ENCODE measurements at places on chromosomes 16 and 17.

GRCh38 chr16:24617502-24617901 lies 78.1 kb downstream of the RBBP6 start:
- no peak for DNase-seq

DNA sequence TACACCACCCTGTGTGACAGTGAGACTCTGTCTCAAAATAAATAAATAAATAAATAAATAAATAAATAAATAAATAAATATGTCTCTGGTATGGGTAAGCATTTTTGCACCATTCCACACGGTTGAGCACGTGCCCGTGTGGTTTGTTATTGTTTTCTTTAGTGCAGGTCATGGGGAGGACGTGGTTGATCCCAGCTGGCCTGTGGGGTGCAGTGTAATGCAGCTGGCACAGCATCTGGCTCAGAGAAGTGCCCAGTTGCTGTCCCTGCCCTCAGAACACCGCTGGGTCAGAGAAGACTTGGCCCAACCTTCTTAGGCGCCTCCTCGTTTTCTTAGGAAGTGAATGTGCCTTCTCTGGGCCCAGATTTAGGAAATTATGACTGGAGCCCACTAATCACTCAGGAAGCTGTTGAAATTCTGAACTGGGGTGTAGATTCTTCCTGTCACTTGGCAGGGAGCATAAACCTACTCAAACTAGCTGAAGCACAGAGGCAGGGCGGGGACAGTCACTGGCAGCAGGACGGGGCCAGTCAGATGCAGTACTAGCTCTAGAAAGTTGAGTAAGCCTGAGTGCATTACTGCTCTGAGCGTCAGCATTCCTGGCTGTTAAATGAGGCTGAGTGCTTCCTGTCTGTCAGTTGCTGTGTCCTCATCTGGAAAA lies 85.9 kb downstream of the SNX29 start:
- DNase-seq: no peak

- no peak for DNase-seq
Measured at GRCh38 chr16:57945740-57946138, 25.2 kb downstream of the CNGB1 start.

DNA sequence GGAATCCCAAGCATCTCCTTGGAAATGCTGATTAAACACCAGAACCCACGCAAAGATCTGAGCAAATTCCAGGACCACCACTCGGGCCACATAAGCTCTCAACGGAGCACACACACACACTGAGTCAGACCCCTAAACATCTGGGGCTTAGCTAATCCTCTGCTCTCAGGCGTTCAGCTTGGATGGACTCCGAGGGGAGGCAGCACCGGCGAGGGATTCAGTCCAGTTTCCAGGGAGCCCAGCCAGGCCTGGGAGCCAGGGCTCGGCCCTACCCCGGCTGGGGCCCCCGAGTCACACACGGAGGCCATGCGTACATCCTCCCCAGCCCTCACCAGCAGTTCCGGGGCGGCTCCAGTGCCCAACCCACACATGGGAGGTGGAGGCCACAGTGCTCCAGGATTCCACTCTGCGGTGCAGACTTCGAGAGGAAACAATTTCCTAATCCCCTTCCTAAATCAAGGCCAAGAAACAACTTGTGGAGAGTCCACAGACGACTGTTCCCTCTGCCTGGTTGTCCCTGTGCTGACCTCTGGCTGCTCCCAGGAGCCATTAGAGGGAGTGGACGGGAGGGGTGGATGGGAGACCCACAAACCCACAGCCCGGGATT lies 70.5 kb downstream of the GAS7 start:
- peak; percentile 16 for DNase-seq

- no peak for DNase-seq
Measured at GRCh38 chr17:58284613-58285421, 4.1 kb upstream of the MPO start.

- no peak for DNase-seq
Measured at GRCh38 chr16:53503991-53504663, 1.1 kb upstream of the AKTIP start.

- no peak for DNase-seq
Measured at GRCh38 chr17:37081287-37081686, 132.5 kb downstream of the AATF start.

DNA sequence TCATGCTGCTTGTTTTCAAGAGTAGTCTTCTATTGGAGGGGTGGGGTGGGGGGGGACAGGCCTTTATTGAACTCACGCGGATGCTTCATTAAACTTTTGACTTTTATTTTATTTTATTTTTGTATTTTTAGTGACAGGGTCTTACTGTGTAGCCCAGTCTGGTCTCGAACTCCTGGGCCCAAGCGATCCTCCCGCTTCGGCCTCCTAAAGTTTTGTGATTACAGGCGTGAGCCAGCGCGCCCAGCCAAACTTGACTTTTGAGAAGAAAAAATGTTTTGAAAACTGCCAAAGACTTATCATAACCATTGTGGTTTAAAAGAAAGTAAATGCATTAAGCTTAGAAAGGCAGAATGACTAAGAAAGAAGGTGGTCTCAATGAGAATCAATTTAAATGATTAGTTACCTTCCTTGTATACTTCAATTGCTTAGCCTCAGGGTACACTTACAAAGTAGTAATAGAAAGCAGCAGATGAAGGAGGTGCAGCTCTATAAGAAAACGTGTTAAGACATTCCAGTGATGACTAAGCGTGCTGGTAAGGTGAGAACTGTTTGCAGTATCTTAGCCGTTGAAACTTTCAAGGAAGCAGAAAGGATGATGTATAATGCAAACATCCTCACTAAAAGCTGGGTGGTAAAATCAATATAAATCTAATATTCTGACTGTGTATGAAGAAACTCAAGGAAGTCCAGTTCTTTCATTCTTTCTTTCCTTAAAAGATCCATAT lies 1.2 kb downstream of the AP2B1 start:
- no peak for DNase-seq

DNA sequence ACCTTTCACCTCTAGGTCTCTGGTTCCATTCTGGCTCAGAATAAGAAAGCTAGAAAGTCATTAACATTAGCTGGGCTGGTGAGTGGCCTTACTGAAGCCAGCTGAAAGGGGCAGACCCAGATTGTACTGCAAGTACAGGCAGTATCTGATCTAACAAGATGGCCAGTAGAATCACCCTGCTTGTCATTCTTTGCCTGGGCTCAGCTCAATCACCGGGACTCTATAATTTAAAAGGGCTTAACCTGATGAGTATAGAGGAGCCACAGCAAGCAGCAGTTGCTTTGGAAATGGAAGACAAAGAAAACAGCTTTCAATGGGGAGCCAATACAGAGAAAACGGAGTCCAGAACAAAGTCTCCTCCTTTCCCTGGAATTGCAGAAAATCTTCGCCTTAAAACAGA lies 13.6 kb downstream of the CDH8 start:
- DNase-seq: no peak

DNA sequence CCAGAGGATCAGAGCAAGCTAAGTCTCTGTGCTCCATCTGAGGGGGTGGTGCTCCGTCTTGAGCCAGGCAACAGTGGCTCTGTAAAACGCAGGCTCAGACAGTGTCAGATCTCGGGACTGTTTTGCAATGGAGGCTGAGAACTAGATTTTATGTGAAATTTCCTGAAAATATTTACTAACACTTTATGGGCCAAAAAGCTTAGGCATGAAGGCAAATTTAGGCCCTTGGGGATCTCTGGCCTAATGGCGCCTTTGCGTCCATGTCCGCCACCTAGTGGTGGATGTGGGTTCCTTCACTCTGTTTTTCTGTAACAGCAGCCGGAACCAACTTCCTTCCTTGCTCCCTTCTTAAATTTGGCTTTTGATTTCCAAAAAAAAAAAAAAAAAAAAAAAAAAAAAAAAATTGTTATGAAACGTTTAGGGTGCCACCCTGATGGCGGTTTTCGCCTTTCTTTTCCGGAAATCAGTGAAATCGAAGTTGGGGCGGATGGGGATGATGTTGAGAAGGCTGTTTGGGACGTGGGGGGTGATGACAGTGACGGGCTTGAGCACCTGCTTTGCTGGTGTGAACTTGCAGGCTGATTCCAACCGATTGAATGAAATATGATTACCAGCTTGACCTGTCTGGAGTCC lies 14.0 kb upstream of the ELAC2 start:
- peak; percentile 34 for DNase-seq

GRCh38 chr17:47621293-47622179 lies 28.2 kb upstream of the KPNB1 start:
- no peak for DNase-seq

- no peak for DNase-seq
Measured at GRCh38 chr17:79192503-79193351, 118.1 kb downstream of the ENGASE start.

DNA sequence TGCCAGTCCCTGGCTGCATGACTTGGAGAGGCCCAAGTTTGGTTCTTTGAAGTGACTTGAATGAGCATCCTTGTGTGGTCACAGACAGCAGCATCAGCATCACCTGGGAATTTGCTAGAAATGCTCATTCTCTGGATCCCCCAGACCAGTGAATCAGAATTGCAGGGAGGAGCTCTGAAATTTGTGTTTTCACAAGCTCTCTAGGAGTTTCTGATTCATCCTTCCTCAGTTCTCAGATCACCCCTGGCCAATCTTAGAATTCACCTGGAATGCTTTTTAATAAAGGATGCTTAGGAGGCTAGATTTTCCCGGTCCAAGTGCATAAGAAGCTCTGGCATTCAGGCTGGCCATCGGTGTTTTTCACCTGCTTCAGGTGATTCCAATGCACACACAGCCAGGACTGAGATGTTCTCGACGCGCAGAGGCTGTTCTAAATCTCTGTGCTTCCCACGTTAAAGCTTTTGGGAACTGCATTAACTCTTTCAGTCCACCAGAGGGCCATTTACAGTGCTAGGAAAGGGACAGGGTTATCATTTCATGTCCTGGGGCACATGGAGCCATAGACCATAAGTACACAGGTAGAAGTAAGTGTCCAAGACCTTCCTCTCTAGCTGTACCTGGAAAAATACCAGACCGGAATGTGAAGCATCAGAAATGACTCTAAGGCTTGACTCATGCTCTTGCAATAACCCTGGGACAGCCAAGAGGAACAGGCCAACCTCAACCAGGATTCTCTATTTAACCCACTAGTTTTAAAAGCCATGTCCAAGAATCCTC lies 85.7 kb upstream of the XYLT1 start:
- no peak for DNase-seq

- DNase-seq: peak; percentile 52
Measured at GRCh38 chr17:82888583-82889495, 49.0 kb upstream of the ZNF750 start.

DNA sequence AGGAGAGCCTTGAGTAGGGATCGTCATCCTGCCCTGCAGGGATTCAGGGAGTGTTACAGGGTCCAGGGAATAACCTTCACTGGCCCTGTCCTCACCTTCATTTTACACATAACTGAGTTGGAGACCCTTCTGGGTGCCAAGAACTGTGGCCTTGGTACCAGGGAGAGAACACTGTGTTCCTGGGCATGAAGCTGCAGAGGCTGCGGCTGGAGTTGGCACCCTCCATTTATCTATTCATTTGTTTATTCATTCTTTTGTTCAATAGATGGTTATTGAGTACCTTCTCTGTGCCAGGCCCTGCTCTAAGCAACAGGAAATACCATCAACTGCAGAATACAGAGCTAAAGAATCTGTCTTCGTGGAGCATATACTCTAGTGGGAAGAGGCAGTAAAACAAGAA lies 6.7 kb downstream of the ABCC3 start:
- no peak for DNase-seq

- DNase-seq: no peak
Measured at GRCh38 chr17:73003487-73003886, 89.0 kb downstream of the SLC39A11 start.

- DNase-seq: no peak
Measured at GRCh38 chr17:28491860-28492259, 14.3 kb upstream of the FOXN1 start.

DNA sequence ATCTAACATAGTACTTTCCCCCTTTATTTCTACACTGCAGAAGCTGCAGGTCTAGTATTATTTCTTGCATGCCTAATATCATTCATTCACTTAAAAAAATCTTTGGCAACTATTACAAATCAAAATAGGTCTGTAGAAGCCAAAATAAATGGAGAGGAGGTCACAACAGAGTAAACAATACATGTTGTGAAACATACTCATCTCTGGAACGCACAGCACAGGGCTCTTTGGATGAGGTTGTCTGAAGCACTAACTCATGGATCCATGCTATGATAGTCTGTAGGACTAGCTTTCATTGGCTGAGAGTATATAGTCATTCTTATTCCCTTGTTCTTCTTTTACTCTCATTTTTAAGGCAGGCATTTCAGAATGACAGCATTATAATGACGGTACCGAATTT lies 21.3 kb downstream of the MYO1D start:
- DNase-seq: no peak
